ENCODE measurements at places on chromosomes 13 and 19.
A peak's percentile ranks its signal among the peaks of the same experiment; 100 is the strongest.

GRCh38 chr13:25633093-25633492 lies 261.3 kb downstream of the ATP8A2 start:
- peak; percentile 10 for DNase-seq

DNA sequence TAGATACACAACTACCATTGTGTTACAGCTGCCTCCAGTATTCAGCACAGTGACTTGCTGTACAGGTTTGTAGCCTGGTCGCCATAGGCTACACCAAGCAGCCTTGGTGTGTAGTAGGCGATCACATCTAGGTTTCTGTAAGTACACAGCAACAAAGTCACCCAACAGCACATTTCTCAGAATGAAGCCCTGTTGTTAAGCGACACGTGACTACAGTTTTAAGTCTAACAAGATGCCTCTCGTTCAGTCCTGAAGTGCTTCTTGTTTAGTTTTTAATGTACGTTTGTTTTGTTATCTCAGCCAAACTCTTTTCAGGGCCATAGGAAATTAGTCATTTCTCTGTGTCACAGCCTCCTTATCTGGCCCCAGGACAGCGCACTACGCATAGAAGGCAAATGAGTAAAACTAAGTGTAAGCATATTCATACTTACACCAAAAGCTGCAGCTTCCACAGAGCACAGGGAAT lies 50.0 kb upstream of the GPR183 start:
- no peak for DNase-seq

- DNase-seq, result peak; percentile 35
Observed at GRCh38 chr19:5434970-5435641, 20.1 kb upstream of the ZNRF4 start.

GRCh38 chr19:51983361-51983760 lies 3.3 kb downstream of the ZNF350 start:
- DNase-seq, result no peak

DNA sequence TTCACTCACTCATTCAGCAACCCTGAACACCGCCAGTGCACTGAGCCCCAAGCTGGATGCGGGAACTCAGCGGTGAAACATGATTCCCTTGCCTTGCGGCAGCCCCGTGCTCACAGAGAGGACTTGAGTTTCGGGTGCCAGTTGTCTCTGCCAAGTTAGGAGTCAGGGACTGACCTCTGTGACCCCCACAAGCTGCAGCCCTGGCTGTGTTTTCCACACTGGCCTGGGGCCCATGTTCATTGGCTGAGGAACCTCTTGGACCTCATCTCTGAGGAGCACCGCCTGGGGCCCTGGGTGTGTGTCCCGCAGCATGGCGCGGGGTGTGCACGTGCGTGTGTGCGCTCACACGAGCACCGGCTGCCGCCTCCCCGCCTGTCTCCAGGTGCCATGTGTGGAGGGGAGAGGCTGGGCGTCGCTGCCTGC lies 31.0 kb downstream of the CAPN12 start:
- DNase-seq, result no peak

- no peak for DNase-seq
Observed at GRCh38 chr13:113195360-113195759, 13.1 kb downstream of the PCID2 start.

DNA sequence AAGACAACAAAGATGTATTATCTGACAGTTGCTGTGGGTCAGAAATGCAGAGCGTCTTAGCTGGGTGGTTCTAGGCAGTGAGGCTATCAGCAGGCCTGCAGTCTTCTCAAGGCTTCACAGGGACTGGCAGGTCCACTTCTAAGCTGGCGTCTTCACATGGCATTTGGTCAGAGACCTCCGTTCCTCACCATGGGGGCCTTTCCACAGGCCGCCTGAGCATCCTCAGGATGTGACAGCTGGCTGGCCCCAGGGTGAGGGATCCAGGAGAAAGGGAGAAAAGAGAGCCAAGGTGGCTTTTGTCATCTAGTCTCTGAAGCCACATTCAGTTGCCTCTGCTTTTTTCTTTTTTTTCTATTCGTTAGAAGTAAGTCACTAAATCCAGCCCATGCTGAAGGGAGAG lies 50.3 kb downstream of the FGF14 start:
- DNase-seq, result no peak

GRCh38 chr19:10289167-10289835 lies 451 bp upstream of the ICAM5 start:
- peak; percentile 68 for DNase-seq

DNA sequence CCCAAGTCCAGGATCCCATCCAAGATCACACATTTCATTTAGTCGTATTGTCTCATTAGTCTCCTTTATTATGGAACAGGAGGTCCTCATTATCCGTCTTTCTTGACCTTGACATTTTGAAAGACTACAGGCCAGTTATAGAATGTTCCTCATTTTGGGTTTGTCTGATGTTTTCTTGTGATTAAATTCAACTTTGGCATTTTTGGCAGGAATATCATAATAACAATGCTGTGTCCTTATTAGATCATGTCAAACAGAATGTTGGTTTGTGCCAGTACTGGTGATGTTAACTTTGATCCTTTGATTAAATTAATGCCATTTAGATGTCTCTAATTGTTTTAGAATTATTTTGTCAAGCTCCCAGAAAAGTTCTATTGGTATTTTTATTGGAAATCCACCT lies 106.5 kb upstream of the FRY start:
- no peak for DNase-seq

- peak; percentile 60 for DNase-seq
Observed at GRCh38 chr13:37109051-37109678, 3.7 kb upstream of the CSNK1A1L start.

DNA sequence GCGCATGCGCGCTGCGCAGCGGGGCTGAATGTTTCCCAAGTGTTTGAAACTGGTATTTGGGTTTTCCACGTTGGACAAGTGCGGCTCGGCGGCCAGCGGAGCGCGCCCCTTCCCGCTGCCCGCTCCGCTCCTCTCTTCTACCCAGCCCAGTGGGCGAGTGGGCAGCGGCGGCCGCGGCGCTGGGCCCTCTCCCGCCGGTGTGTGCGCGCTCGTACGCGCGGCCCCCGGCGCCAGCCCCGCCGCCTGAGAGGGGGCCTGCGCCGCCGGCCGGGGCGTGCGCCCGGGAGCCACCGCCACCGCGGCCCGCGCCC lies at the start of gene ING1:
Gene ING1 (plus strand): TSS at position 59 of the 311 bp plus-strand sequence. CDS start 450 bp downstream, outside the sequence.
- DNase-seq, result no peak

- no peak for DNase-seq
Observed at GRCh38 chr13:25652764-25653163, 281.0 kb downstream of the ATP8A2 start.

GRCh38 chr19:57515255-57515654 lies 11.9 kb upstream of the ZNF549 start:
- no peak for DNase-seq

DNA sequence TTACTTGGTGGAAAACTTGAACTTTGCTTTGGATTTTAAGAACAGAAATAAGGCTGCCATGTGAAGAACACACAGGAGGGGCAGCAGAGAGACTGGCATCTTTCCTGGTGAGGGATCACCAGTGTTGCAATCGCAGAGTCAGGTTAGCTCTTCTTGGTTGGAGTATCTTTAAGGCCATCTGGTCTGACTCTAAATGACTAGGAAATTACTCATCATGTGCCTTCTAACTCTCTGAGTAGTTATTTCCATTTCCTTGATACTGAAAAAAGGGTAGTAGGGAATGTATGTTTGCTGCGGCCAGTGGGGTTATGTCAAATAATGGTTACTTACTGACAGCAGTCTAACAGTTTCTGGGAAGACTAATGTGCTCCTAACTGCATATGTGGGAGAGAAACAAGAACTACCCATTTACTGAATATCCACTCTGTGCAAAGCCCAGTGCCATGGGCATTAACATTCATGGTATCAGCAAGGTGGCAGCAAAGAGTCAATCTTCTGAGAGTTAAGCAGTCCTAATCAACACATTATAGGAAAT lies 122.1 kb downstream of the COG6 start:
- peak; percentile 38 for DNase-seq

- no peak for DNase-seq
Observed at GRCh38 chr13:28553971-28554370, 59.0 kb upstream of the FLT1 start.

DNA sequence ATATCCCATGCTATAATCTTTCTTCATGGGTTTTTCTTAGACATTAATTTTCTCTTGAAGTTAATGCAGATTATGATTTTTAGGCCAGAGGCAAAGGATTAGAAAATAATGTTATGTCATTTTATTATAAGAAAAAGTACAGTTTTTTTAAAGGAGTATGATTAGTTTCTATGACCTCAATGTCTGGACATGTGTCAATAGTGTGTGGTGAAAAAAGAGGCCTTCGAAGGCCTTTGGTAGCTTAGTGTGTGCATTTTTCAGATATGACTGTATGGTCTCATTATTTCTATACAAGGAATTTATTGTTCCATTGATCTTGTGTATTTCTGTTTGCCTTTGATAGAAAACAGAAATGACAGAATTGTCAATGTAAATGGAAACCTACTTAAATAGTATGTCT lies 195.6 kb downstream of the GPC5 start:
- DNase-seq, result no peak

GRCh38 chr19:11479090-11479897 lies 1.6 kb downstream of the ELAVL3 start:
- peak; percentile 67 for DNase-seq

GRCh38 chr19:55674459-55674840 lies 576 bp upstream of the EPN1 start:
- DNase-seq, result no peak

DNA sequence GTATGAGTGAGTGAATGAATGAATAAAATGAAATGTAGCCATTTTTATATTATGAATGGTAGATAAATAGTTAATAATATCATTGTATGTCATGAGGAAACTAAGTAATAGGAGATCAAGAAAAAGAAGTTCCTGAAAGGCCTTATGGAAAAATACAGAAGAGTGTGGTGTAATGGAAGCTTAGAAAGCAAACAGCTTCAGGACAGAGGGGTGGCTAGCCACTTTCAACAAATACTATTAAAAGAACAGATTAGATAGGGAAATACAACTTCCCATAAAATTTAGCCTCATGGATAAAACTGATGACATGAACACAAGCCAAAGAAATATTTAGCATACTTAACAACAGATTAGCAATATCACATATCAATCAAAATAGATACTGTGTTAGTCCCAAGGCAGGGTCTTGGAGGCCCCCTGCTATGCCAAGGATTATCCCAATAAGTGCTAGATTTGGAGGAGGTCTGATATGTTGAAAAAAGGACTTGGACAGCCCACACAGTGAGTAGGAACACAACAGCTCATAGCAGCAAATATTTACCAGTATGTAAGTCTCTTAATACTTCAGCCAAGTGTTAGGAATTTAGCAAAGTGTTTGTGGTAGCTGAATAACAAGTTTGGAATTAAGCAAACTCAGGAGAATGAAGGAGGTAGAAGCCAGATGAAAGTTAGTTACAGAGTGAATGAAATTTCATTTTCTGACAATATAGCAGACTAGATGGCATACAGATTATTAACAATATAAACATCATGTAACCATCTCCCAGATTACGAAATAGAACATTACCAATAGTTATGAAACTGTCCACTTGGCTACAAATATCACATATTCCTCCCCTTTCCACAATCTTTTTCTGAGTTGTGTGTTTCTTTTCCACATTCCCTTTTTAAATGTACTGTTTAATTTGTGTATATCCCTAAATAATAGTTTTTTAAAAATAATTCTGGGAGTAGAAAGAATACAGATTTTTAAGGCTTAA lies 1632.0 kb downstream of the PCDH9 start:
- no peak for DNase-seq

- DNase-seq, result no peak
Observed at GRCh38 chr13:91660076-91660415, 261.6 kb downstream of the GPC5 start.

DNA sequence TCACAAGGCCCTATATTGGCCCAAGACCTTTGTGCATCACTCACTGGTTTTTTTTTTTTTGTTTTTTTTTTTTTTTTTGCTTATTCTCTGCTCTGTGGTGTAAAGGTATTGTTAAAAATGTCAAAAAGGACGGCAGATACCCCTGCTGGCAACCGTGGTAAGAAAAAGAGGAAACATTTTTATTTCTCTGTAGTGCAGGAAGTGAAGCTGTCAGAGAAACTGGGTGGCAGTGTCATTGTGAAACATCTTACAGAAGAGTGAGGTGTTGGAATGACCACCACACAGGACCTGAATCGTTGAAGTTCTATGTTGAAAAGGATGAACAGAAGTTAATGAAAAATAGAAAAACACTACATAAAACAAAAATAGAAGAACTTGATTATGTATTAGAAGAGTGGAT lies 346.4 kb downstream of the FGF9 start:
- no peak for DNase-seq

DNA sequence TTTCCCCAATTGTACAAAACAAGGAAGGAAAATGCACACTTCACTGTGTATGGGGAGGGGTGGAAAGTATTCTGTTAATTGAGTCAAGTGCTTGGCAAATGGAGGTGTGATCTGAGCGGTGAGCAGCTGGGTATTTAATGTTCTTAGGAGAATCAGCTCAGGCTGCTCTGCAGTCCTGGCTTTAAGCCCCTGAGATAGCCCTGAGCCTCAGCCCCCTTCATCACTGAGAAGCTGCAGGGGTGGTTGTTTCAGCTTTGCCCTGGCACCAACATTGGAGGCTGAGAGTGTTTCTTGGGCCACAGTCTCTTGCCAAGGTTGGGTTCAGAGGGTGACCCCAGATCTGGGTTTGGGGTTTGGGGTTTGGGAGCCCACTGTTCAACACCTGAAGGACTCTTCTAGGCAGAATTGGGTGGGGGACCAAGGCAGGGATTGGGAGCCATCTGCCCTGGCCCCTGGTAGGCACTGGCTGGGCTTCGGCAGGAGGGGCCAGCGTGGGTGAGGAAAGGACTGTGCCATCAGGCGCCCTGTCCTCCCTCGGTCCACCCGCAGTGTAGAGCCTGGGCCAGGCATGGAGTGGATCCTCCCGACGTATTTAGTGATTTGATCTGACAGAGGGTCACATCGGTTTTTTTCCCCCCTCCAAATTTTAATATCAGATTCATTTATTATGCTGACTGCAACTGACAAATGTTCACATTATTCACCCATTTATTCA lies 66.7 kb upstream of the ZNF536 start:
- no peak for DNase-seq

DNA sequence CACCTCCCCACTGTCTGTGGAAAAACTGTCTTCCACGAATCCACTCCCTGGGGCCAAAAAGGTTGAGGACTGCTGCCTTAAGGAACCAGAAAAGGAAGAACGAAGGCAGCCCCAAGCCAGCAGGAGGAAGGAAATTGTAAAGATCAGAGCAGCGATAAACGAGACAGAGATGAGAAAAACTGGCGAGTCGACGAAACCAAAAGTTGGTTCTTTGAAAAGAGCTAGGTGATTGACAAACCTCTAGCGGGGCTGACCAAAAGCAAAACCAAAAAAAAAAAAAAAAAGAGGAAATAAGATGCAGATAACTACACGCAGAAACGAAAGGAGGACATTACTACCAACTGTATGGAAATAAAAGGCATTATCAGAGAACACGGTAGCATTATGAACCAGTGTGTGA lies 76.9 kb downstream of the GADD45B start:
- DNase-seq, result no peak
